CD4-positive, alpha-beta T cell treated with Interleukin-4 for 1 hour (primary cell): ENCODE measurements at places on chromosomes 1 and 21.
A peak's percentile ranks its signal among the peaks of the same experiment; 100 is the strongest.

DNA sequence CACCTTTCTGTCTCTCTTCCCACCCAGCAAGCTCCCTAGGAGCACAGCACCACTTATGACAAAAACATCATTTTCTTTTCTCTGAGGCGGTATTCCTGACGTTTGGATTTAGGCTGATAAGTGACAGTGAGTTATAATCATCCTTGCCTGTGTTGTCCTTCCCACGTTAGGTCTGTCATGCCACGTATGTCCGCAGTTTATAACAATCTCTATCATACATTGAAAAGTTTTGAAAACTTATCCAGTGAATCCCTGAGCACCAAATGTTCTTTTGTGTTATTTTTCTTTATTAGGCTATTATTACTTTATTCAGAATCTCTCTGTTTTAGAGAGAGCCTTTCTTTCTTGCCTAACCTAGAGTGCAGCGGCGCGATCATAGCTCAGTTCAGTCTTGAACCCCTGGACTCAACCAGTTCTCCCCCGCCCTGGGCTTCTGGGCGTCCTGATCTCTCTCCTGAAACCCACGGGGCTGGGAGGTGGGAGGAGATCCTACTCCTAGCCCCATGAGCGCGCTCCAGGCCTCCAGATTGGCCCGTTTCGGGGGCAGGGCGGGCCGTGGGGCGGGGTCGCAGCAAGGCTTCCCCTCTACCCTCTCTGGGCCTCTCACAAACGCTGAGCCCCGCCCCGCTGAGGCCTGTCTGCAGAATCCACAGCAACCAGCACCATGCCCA, at the start of gene GSTM2:
TSS of gene GSTM2 (plus strand) at position 606 of the 671 bp plus-strand sequence. CDS start at position 665, 59 bp downstream.
- DNase-seq: peak; percentile 79

GRCh38 chr1:114428083-114428754, 82.8 kb downstream of the TRIM33 start:
- DNase-seq: no peak

- DNase-seq: peak; percentile 9
Measured at GRCh38 chr1:53134042-53134485, 8.4 kb downstream of the SLC1A7 start.

GRCh38 chr1:173414136-173414535, 63.0 kb upstream of the PRDX6 start:
- no peak for DNase-seq

DNA sequence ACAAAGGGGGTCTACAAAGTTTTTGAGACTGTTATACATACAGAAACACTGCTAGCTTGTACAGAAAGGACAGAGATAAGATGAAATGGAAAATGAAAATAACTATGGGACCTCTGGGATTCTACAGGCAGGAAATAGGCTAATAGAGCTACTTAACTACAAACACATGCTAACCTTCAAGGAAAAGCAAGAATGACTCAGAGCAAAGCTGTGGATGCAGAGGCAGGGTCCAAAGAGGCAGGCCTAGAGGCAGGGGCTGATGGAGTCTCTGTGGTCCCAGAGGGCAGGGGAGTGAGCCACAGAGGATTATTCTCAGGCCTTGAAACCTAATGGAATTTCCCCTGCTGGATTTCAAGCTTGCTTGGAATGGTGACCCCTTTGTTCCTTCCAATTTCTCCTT, 18.7 kb upstream of the GOLT1A start:
- DNase-seq: no peak

DNA sequence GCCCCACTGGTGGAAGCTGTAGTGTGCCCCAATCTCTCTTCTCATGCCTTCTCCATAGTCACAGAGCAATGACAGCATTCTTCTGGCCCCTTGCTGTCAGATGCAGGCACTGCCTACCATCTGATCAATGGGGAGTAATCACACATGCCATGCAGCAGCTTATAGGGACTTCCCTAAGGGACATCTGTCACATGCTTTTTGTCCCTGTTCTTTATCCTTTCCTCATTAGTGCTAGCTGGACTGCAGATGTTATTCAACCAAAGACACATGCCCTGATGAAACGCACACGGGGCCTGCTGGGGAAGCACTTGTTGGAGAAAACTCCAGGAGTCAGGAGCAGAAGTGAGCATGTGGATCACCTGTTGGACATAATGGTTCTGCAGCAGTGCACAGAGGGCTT, 108.7 kb downstream of the KCNJ15 start:
- DNase-seq: no peak

- peak; percentile 74 for DNase-seq
Measured at GRCh38 chr1:205286335-205286950, 35.1 kb downstream of the NUAK2 start.

DNA sequence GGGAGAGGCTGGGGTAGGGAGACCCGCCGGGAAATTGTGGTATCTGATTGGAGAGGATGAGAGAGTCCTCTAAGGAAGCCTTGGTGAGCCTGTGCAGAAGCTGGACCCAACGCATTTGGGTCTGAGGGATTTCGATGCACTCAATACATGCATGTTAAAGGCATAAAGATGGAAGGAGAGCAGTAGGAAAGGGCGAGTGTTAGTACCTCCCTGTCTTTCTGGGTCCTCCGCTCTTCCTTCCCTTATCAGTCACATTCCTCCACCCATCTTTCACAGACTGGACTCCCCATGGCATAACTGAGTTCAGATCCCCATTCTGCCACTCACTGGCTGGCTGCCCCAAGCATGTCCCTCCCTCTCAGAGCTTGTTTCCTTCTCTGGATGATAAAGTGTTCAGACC, 7.3 kb downstream of the RGS16 start:
- DNase-seq: no peak

- DNase-seq: no peak
Measured at GRCh38 chr21:33663241-33663640, 20.9 kb downstream of the ITSN1 start.

DNA sequence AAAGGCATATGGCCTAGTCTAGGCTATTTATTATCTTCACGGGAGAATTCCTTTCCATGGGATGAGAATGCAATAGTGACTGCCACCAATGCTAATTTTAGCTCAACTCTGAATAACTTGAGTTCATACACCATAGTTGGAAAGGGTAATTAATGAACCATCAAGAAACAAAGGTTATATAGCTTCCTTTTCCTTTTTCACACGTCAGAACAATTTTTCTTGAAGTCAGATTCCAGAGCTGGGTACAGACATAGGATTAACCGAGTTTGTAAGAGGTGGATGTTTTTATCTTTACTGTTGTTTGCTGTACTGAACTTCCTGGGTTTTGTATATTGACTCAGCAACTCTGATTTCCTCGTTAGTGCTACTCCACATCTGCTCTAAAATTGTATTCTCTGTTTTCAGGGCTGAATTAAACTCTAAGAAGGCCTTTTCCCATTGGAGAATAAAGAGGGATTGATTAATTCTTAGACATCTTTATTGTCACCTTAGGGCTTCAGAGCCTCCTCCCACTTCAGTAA, 262.0 kb downstream of the NUF2 start:
- DNase-seq: no peak

- no peak for DNase-seq
Measured at GRCh38 chr1:169576935-169577331, 9.3 kb downstream of the F5 start.

GRCh38 chr1:154157520-154158306, 2.8 kb upstream of the NUP210L start:
- peak; percentile 85 for DNase-seq

DNA sequence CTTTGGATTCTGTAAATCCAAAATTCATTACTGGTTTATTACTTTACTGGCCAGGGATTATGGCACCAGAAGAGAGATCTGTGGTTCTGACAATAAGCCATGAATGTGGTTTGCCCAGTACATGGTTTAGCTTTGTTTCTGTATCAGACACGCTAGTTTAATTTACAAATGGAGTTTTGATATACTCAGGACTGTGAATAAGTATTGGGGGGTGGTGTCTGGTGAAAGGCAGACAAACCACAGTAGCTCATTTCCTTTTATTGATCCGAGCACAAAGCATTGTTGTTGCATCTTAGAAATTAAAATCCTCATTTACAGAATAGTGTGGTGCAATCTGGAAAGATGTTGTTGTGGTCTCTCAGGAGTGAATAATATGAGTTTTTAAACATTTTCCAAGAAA, 96.0 kb downstream of the ST6GALNAC3 start:
- DNase-seq: no peak

GRCh38 chr1:241376701-241377100, 19.7 kb upstream of the RGS7 start:
- DNase-seq: no peak

DNA sequence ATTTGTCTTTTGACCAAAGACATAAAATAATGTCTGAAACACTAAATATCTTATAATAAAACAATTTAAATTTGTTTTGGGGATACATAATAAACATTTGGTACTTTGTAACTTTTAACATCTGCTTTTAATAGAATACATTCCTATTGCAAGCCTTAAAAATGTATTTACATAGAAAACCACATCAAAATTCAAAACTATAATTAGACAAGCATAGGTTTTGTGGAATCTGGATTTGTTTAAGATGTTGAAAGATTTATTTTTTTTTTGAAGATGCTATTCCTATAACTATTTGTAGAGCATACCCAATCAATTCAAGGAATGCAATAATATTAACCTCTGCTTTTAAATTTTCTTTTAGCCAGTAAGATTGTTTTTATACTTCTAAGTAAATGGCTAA, 125.7 kb downstream of the FMN2 start:
- DNase-seq: no peak

GRCh38 chr1:56881417-56881816, 26.8 kb downstream of the C8A start:
- DNase-seq: no peak

GRCh38 chr1:61358770-61359455, 276.6 kb downstream of the NFIA start:
- DNase-seq: no peak

- DNase-seq: no peak
Measured at GRCh38 chr21:45824546-45825215, 156.9 kb upstream of the COL6A1 start.

- DNase-seq: no peak
Measured at GRCh38 chr1:97112442-97112841, 390.9 kb downstream of the PTBP2 start.

DNA sequence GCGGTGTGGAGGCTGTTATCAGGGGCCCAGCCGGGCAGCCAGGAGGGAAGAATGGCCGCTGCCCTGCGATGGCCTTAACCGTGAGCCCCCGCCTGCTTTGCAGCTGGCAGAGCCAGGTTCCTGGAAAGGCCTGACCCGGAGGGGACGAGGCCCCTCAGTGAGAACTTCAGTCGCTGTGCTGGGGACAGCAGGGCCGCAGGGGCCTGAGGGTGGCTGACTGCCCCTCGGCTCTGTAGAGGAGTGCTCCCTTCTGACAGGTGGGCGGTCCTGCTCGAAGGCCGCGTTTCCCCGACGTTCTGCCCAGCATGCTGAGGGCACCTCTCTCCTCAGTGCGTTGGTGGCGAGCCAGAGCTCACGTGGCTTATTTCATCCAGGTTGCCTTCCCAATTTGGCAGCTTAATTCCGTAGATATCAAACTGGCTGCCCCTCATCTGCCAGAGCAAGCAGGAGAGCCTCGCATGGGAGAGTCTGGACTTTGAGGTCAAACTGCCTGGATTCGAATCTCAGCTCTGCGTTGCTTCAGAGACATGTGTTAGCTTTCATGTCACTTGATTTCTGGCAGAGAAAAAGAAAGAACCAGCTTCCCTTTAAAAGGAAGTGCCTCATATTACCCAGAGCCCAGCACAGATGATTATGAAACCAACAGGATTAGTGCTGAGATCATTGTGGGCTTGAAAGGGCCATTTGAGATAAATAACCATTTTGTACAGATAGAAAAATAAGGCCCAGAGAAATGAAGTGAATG, 239.8 kb downstream of the SDCCAG8 start:
- no peak for DNase-seq

DNA sequence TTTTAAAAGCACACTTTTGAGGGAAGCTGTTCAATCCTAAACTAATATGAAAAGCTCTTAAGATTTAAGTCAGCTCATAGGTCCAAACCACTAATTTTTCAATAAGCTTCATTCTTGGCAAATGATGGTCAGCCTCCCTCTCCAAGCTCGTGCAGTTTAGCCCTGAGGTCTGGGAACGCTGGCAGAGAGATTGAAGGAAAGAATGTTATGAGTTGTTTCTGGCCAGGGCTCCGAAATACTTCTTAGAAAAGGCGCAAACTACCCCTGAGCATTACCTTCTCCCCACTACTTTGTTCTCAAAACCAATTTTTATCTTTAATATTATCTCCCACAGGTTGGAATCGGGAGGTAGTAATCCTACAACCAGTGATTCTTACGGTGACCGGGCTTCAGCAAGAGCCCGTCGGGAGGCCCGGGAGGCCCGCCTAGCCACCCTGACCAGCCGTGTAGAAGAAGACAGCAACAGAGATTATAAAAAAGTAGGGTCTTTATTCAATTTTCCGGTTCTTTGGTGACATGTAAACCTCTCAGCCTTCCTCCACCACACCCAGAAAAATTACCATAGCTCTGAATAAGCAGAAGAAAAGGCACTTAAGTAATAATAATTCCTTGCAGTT, 147.7 kb downstream of the SYT2 start:
- no peak for DNase-seq
